ENCODE measurements at places on chromosomes 2 and 18.

- DNase-seq, result no peak
Observed at GRCh38 chr2:44126106-44126797, 42.4 kb upstream of the PPM1B start.

DNA sequence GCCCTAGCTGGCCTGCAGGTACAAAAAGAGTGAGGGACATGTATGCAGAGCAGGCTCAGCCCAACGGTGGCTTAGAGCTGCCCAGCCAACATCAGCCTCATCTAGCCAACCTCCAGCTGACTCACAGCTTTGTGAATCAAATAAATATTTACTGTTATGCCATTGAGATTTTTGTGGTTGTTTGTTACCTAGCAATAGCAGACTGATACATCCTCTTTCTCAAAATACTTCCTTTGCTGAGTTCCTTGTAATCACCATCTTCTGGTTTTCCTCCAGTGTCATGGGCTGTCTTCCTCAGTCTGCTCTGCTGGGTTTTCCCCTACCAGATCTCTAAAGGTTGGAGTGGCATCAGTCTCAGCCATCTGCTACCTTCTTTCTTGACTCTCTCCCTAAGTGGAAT, 126.6 kb upstream of the SLC1A4 start:
- no peak for DNase-seq

DNA sequence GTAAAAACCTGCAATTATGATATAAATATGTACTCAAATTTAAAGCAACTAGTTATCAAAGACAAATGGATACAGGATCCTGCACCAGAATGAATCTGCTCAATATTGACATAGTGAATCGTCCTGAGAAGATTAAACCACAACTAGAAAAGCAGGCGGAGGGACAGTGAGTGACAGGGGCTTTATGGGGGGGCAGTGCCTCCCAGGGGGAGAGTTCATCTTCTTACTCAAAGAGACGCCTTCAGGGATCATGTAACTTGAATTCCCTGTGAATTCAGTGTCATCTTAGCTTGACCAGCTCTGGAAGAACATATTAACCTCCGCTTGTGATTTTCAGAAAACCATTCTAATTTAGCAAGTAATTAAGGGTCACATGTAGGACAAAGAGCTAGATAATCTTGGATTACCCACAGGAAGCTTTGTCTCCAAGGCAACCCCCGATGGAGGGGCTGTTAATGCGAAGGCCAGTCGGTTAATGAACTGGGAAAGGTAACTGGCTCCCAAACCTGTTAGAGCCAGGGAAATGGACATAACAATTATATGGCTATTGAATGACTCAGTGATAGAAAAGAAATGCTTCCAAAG, 17.4 kb upstream of the LMAN1 start:
- DNase-seq, result no peak

DNA sequence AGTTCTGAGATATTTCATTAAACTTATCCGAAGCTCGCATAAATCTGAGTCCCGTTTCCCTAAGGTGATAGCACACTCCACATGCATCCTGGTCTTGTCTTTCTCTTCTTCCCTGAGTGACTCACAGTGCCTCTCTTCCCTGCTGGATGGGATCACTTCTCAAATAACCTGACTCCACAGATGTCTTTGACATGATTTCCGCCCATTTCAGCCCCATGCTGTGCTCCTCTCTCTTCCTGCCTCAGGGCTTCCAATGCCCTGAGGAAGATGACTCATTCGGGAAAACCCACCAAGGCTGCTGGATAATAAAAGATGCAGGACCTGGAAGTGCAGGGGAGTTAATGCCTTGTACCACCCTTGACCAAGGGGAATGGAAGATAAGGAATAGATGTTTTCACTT, 441.7 kb upstream of the SOX11 start:
- peak; percentile 73 for DNase-seq

GRCh38 chr2:58641001-58641400, 399.9 kb upstream of the FANCL start:
- no peak for DNase-seq

Measured in kidney capillary endothelial cell (primary cell).